Subcutaneous preadipocyte (primary cell): ENCODE measurements at places on chromosomes 11 and 22. TPM values are rescaled to one million over a fixed set of nuclear protein-coding genes. Genes with fewer than 3 reads are reported as not detected.

TMEM191C gene
- 0.73 and 0.78 TPM in 2 replicates for total RNA-seq

OR2AG2 gene
- total RNA-seq = under 0.01 and 0.20 TPM in 2 replicates

TUG1 gene
- 41.9 and 54.2 TPM in 2 replicates for total RNA-seq

LRRC51 gene
- 5.9 and 6.2 TPM in 2 replicates for total RNA-seq

MS4A6E gene
- not detected in 2 replicates for total RNA-seq

CARD18 gene
- total RNA-seq = not detected in 2 replicates

OR10A2 gene
- total RNA-seq = not detected in 2 replicates

PIM3 gene
- 30.5 and 35.4 TPM in 2 replicates for total RNA-seq

SLC7A4 gene
- not detected in 2 replicates for total RNA-seq

AGBL2 gene
- 0.37 and 2.9 TPM in 2 replicates for total RNA-seq

OR51E2 gene
- not detected in 2 replicates for total RNA-seq

C22orf31 gene
- not detected in 2 replicates for total RNA-seq

VSTM5 gene
- total RNA-seq = 0.37 TPM in 1 of 2 replicates, not detected in the other

DDI1 gene
- total RNA-seq = not detected in 2 replicates

PTPRCAP gene
- 0.78 and 1.1 TPM in 2 replicates for total RNA-seq

LRRC10B gene
- under 0.01 TPM in 1 of 2 replicates, not detected in the other for total RNA-seq

OR6M1 gene
- total RNA-seq = not detected in 2 replicates

SPI1 gene
- total RNA-seq = not detected in 2 replicates

TNNT3 gene
- 0.37 TPM in 1 of 2 replicates, not detected in the other for total RNA-seq

ACCSL gene
- not detected in 2 replicates for total RNA-seq

OR6T1 gene
- not detected in 2 replicates for total RNA-seq

TPBGL gene
- total RNA-seq = under 0.01 TPM in 1 of 2 replicates, not detected in the other

TKFC gene
- total RNA-seq = 23.9 and 29.1 TPM in 2 replicates

MED15 gene
- total RNA-seq = 39.3 and 52.4 TPM in 2 replicates

NXPE1 gene
- total RNA-seq = not detected in 2 replicates

BIK gene
- total RNA-seq = under 0.01 TPM in 1 of 2 replicates, not detected in the other

PDGFB gene
- 0.37 TPM in 1 of 2 replicates, not detected in the other for total RNA-seq

GGT5 gene
- total RNA-seq = 22.0 and 24.0 TPM in 2 replicates

RPS6KB2 gene
- total RNA-seq = 42.3 and 50.2 TPM in 2 replicates

KCNJ5 gene
- under 0.01 TPM in 1 of 2 replicates, not detected in the other for total RNA-seq

CCDC157 gene
- 1.1 and 1.6 TPM in 2 replicates for total RNA-seq

IL18 gene
- not detected in 2 replicates for total RNA-seq

MS4A3 gene
- total RNA-seq = not detected in 2 replicates

ANO3 gene
- total RNA-seq = 2.6 and 3.7 TPM in 2 replicates

SMIM35 gene
- not detected in 2 replicates for total RNA-seq

GNG3 gene
- total RNA-seq = not detected in 2 replicates

SOX6 gene
- total RNA-seq = under 0.01 and 0.20 TPM in 2 replicates

TSPAN32 gene
- total RNA-seq = under 0.01 and 0.37 TPM in 2 replicates

RIN1 gene
- total RNA-seq = 53.3 and 68.2 TPM in 2 replicates

RAG2 gene
- not detected in 2 replicates for total RNA-seq

BSX gene
- total RNA-seq = not detected in 2 replicates

OR2AG1 gene
- total RNA-seq = under 0.01 TPM in 1 of 2 replicates, not detected in the other

WNT11 gene
- total RNA-seq = 0.59 and 1.1 TPM in 2 replicates

CTSW gene
- total RNA-seq = under 0.01 TPM in 1 of 2 replicates, not detected in the other

DCHS1 gene
- 0.37 and 0.78 TPM in 2 replicates for total RNA-seq

CRACR2B gene
- 0.37 and 0.78 TPM in 2 replicates for total RNA-seq

HTR3A gene
- not detected in 2 replicates for total RNA-seq

CRYBB2 gene
- not detected in 2 replicates for total RNA-seq

MYBPC3 gene
- not detected in 2 replicates for total RNA-seq

BAIAP2L2 gene
- total RNA-seq = 4.1 and 6.2 TPM in 2 replicates

SEC14L3 gene
- total RNA-seq = not detected in 2 replicates

CALCA gene
- total RNA-seq = not detected in 2 replicates

PHETA2 gene
- total RNA-seq = 10.4 and 10.7 TPM in 2 replicates

CD3E gene
- total RNA-seq = not detected in 2 replicates

OLFML1 gene
- total RNA-seq = 4.1 and 10.7 TPM in 2 replicates

AMBRA1 gene
- 23.5 and 26.0 TPM in 2 replicates for total RNA-seq

NPTXR gene
- total RNA-seq = 0.37 and 0.39 TPM in 2 replicates
